ENCODE measurements at places on chromosomes 11 and 22. TPM values are rescaled to one million over a fixed set of nuclear protein-coding genes. Genes with fewer than 3 reads are reported as not detected.

HBD gene
- not detected for polyA plus RNA-seq

LRRC56 gene
- polyA plus RNA-seq = 2.9 TPM

SYT7 gene
- polyA plus RNA-seq = 1.5 TPM

PKDREJ gene
- 0.10 TPM for polyA plus RNA-seq

DEFB131B gene
- not detected for polyA plus RNA-seq

GRIA4 gene
- polyA plus RNA-seq = 4.4 TPM

MS4A6A gene
- polyA plus RNA-seq = 35.6 TPM

CCDC188 gene
- polyA plus RNA-seq = 0.10 TPM

IGLL1 gene
- not detected for polyA plus RNA-seq

KCNJ11 gene
- polyA plus RNA-seq = 14.2 TPM

ANKK1 gene
- polyA plus RNA-seq = 0.73 TPM
